ENCODE measurements at places on chromosomes 13 and 19. TPM values are rescaled to one million over a fixed set of nuclear protein-coding genes. Genes with fewer than 3 reads are reported as not detected.

DNA sequence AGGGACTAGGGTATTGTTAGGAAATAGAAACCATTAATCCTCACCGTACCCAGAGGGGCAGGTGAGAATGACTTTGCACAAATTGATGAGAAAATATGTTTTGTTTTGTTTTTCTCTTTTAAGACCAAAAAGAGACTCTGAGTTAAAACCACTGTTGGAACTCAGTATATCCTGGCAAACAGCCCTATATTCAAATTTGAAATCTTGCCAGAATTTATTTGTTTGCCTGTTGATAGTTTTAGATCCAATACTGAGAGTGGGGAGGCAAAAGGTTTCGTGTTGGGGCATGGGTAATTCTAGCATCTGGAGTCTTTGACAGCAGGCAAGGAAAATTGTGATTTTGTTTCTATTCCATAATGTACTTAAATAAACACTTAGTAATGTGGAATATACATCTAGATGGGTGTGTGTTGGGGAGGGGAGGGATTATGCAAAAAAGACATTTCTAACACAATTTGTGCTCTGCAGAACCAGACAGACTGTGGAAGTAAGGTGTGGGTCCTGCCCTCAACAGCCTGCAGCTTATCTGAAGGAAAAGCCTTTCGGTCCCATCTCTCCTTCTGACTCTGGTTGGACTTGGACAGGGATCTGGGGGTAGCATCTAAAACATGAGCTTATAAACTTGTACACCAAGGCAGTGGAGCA lies 190.7 kb downstream of the OXGR1 start:
- no peak for ATAC-seq
- H3K36me3 ChIP-seq, result no peaks in the 10 kb centered on the region
- no peaks in the 10 kb centered on the region for H3K4me1 ChIP-seq
- H3K4me3 ChIP-seq, result no peak overlapping the region
- H3K27ac ChIP-seq, result no peak overlapping the region

DNA sequence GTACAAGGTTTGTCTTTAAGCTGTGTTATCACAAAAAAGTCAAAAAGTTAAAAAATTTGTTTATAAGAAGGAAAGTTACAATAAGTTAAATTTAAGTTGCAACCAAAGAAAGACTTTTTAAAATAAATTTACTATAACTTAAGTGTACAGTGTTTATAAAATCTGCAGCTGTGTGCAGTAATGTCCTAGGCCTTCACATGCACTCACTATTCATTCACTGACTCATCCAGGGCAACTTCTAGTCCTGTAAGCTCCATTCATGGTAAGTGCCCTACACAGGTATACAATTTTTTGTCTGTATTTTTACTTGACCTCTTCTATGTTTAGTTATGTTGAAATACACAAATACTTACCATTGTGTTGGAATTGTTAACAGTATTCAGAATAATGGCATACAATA lies 667.9 kb upstream of the SLITRK5 start:
- H3K27ac ChIP-seq, result no peak overlapping the region
- no peak for ATAC-seq
- no peak overlapping the region for H3K4me3 ChIP-seq
- H3K27me3 ChIP-seq, result no peaks in the 10 kb centered on the region

DNA sequence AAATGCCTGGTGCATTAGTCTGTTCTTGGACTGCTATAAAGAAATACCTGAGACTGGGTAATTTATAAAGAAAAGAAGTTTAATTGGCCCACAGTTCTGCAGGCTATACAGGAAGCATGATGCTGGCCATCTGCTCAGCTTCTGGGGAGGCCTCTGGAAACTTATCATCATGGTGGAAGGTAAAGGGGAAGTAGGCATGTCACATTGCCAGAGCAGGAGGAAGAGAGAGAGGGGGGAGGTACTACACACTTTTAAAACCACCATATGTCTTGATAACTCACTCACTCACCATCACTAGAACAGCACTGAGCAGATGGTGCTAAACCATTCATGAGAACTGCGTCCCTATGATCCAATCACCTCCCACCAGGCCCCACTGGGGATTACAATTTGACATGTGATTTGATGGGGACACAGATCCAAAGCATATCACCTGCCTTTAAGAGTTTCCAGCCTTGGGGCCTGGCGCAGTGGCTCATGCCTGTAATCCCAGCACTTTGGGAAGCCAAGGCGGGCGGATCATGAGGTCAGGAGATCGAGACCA lies 219.0 kb downstream of the KATNAL1 start:
- no peaks in the 10 kb centered on the region for H3K36me3 ChIP-seq
- no peak overlapping the region for H3K27ac ChIP-seq
- no peak overlapping the region for H3K4me3 ChIP-seq
- ATAC-seq, result no peak
- H3K27me3 ChIP-seq, result no peaks in the 10 kb centered on the region

The LPAR2 gene
- total RNA-seq, result 1.4 TPM

The ATP7B gene
- total RNA-seq, result 8.1 TPM

DNA sequence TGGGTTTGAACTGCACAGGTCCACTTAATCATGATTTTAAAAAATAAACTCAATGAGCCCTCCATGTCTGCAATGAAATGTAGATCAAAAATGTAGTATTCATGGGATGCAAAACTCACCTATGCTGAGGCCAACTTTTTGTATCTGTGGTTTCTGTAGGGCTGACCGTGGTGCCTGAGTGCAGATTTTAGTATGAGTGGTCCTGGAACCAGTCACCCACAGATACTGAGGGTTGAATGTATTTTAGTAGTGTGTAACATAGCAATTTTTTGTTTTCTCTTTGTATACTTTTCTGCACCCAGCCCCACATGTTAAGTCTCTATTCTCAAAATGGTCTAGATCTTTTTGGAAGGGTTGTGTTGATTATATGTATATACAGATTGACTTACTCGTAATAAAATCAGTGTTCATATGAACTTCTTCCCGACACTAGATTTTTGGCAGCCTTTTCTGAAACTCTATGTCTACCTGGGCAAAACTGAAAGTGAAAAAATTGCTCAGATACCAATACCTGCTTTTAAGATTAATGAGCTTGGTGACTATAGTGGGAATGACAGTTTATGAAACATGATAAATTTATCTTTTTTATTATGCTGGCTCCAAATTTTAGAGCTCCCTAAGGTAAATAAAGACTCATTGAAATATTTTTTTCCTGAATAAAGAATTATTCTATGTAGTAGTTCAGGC lies 51.6 kb downstream of the DNAJC15 start:
- no peaks in the 10 kb centered on the region for H3K27me3 ChIP-seq
- no peak overlapping the region for H3K27ac ChIP-seq
- H3K4me1 ChIP-seq, result no peaks in the 10 kb centered on the region
- ATAC-seq, result no peak
- no peak overlapping the region for H3K4me3 ChIP-seq

DNA sequence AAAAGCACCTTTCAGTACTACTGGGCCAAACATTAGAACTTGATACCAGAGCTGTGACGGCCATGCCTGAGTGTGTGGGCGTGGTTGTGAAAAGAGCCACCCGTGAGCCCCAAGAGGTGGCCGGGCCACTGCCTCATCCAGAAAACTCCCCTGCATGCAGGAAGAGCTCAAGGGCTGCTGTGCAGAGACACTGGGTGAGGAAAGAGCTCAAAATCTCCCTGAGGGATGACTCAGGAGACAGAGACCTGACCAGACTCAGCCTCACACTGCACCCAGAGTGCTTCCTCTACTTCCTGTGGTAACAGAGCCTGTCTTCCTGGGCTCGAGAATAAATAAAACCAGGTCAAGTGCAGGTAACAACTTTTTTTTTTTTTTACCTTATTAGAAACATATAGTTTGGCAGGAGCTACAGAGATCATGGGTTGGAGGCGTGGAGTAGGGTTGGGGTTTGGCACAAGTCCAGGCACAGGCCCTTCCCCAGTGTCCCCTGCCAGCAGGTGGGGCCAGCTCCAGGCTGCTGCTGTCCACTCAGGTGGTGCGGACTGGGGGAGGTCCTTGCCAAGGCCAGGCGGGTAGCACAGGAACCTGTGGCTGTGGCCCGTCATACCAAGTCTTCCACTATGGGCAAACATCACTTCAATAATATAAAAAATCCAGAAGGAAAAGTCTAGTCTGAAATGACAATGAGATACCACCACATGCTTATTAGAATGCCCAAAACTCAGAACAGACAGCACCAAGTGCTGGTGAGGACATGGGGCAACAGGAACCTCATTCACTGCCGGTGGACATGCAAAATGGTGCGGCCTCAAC lies 25.5 kb downstream of the ELL start:
- H3K27ac ChIP-seq, result no peak overlapping the region
- no peak for ATAC-seq
- H3K36me3 ChIP-seq, result no peaks in the 10 kb centered on the region

Data from gastroesophageal sphincter (tissue), 4 donors.